ENCODE measurements at places on chromosomes 3 and 15.

DNA sequence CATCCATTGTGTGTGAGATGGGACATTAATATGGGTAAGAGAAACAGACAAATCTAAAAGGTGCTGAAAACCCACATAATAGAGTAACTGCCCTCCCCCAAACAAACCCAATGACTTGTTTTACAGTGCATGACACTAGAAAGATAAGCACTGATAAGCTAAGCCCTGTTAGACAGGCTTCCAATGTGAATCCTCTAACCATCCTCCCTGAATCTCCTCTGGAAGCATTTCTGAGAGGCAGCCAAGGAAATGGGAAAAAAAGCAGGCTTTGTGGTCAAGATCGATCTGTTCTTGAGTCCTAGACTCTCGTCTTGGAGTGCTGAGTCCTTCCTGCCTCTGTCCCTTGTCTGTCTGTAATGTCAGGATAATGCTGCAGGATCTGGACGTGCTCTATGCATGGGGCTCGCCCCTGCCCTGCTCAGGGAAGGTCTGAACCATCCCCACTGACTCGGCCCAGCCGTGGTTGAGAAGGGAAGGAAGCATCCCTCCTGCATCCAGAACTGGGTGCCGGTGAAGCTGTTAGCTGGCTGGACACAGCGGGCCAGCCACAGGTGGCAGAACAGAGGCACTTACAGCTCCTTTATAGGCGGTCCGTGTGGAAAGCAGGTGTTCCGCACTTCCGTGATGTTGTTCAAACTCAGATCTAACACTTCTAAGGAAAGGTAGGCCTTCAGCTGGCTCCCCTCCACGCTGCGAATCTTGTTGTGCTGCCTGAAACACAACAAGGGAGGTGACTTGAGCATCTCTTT lies 84.1 kb downstream of the LRIG1 start:
- no peak for DNase-seq

- DNase-seq = no peak
Measured at GRCh38 chr15:71559616-71560015, 250.7 kb upstream of the NR2E3 start.

DNA sequence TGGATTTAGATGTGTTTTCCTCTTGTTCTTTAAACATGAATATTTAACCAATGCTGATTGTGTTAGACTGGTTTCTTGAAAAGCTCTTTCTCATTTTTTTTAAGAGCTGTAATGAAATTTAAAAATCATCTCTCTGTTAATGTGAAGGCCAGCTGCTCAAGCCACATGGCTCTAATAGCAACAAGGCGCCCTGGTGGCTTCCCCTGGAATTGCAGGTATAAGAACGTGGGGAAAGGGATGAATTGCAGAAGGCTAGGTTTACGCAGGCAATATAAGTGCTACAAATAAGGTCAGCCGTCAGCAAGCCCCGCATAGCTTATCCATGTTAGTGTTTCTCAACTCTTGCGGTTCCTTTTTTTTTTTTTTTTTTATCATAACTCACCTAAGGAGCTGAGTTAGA lies 108.5 kb downstream of the SAMMSON start:
- DNase-seq = peak; percentile 12

DNA sequence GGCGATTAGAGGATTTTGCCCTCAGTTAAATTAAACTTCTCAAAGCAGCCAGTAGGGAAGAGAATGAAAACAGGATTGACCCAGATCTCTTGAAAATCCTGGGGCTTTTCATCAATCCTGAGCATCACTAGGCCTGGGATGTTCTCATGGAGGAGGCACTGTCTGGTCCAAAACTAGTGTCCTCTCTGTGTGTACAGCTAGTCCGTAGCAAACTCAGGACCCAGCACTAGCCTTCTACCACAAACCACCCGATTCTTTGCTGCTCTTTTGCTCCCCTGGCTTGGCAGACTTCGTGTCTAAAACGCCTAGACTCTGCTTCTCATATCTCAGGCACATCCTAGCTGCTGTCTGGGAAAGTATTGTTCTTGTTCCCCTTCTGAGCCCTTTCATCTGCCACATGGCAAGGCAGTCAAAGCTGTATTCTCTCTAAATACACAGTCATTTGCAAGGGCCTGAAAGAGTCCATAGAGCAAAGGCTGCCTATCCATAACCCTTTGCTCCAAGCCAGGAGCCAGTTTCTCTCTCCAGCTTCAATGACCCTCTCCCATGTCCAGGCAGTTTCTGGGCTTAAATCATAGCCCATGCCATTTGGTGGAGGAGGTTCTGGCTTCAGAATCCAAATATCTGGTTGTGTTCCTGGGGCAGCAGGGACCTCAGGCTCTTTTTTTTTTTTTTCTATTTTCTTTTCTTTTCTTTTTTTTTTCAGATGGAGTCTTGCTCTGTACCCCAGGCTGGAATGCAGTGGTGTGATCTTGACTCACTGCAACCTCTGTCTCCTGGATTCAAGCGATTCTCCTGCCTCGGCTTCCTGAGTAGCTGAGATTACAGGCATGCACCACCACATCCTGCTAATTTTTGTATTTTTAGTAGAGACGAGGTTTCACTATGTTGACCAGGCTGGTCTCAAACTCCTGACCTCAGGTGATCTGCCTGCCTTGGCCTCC lies 52.4 kb downstream of the CDC25A start:
- no peak for DNase-seq

DNA sequence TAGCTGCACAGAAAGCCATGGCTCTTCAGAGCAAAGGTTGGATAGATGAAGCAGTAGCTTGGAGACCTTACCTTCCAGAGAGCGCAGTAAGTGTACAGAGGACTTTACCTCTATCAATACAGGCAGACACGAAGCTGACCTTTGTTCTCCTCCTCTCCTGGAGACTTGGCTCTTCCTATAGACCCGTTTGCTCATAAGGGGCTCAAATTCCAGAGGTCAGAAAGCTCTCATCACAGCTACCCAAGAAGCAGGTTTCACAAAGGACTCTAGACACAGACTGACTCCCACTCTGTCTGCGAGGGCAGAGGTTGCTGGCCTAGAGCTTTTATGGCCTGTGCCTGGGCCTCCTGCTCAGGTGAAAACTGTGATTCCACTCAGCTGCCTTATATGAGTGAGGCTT lies 35.4 kb upstream of the TOPAZ1 start:
- DNase-seq = no peak

DNA sequence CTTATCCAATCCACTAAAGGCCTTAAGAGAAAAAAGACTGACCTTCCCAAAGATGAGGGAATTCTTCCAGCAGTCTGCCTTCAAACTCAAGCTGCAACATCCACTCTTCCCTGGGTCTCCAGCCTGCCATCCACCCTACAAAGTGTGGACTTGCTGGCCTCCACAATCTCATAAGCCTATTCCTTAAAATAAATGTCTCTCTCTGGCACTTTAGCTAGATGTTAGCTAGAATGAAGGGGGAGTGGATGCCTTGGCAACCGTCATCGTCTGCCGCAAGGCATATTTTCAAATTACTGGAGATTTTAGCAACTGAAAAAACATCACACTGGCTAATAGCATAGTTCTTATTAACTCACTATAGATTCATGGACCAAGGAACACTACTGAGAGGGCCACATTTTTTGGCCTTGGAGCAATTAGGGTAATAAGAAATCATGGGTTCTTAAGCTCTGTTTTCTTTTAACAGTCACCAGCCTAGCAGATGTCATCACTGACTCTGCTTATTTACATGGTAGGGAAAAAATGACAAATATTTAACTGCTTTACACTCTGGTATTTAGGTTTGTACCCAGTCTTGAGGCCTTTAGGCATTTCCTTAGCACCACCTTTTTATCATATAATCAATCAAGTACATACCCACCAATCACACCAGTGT lies 245.3 kb downstream of the MYRIP start:
- no peak for DNase-seq

DNA sequence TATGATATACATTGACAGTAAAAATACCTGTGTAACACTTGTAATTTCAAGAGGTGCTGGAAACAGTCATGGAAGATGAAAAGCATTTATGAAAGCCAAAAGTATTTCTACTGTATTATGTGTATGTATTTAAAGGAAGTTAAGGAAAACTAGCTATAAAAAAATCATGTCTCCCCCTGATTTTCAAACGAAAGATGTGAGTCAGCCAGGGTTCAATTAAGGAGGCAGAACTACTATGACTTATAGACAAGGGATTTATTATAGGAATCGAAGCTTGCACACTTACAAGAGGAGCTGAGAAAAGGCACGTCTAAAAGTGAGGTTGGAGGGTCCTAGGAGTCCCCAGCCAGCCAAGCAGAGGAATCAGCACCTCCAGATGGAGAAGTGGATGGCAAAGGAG lies 119.4 kb downstream of the SUCLG2 start:
- no peak for DNase-seq

DNA sequence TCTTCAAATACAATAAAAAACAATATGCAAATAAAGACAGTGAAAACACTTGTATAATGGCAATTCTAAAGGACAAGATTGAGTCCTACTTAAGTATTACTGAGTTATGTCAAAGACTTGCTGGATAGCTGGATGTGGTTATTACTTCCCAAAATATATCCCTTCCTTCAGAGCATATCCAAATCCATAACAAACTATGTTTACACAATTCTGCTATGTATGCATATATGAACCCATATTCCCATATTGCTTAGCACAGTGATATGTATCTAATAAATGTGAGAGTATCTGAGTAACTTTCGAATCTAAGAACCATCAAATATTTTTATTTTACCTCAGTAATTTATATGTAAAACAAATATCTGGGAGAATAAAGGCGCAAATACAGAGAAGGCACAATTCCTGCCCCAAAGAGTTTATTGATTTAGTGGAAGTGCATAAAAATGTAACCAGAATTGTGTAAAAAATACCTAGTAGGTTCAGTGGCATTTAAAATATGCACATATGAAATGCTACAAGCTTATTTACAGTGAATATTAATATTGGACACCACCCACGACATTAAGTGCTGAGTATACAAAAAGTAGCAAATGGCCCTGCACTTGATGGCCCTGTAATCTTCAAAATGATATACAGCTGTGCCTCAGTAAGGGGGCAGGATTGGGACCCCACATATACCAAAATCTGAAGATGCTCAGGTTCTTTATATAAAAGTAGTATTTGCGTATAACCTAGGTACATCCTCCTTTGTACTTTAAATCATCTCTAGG lies 37.1 kb downstream of the TMEM212 start:
- DNase-seq = no peak

GRCh38 chr15:81418891-81419290 lies 44.9 kb upstream of the TMC3 start:
- DNase-seq = no peak

GRCh38 chr15:43277231-43277823 lies 10.6 kb upstream of the TGM5 start:
- no peak for DNase-seq

GRCh38 chr15:62549345-62549970 lies 384.4 kb upstream of the C2CD4B start:
- peak; percentile 15 for DNase-seq

GRCh38 chr3:131048030-131048429 lies 21.4 kb downstream of the NEK11 start:
- no peak for DNase-seq

GRCh38 chr3:155747286-155747945 lies 2.5 kb upstream of the PLCH1 start:
- DNase-seq = no peak

GRCh38 chr15:30877070-30877469 lies 26.6 kb upstream of the FAN1 start:
- no peak for DNase-seq

DNA sequence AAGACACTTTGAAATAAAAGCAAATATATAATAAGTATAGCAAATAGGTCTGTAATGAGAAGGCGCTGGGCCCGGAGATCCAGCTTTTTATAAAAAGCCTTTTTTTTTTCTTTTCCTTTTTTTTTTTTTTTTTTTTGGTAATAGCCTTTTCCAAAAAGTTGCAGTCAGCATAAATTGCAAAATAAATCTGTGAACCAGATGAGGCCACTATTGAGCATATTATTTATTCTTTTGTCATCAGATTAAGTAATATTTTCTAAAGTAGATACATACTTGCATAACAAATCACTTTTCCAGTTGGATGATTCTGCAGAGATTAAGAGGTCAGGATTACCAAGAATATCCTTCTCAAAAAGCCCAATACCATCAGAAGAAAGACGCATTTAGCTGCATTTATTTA lies 24.9 kb downstream of the FMN1 start:
- DNase-seq = no peak

GRCh38 chr3:48546203-48546829 lies 10.3 kb downstream of the PFKFB4 start:
- DNase-seq = no peak

DNA sequence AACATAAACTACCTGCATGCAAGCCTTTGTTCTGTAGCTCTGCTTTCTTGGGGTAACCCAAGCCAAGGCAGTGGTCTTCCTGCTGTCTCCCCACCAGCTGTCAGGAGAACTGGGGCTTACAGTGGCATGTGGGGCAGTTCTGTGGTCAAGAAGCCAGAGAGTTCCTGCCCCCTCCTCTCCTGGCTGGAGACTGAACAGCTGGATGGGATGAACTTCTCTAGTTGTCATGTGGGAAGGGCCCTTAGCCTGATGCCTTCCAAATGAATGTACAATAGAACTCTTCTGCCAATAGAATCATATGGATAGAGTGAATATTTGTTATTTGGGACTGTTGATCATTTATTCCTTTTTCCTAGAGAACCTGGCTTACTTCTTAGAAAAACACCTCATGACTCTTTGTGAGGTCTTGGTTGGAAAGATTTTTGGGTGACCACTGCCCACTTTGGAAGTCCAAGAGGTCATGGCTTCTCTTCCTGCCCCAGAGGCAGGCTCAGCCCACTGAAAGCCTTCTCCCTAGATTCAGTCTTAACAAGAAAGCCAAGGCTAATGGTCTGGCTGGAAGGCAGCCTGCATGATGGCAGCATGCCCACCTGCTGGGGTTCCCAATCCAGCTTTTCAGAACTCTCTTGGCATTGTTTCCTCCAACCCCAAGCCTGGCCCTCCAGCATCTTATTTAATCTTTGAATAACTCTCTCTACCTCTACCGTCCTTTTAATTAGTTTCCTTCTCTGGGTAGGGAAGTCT lies 462.9 kb upstream of the PROK2 start:
- no peak for DNase-seq

- DNase-seq = peak; percentile 33
Measured at GRCh38 chr3:62051506-62051905, 321.8 kb downstream of the FEZF2 start.

GRCh38 chr3:48600711-48601621 lies 5.8 kb upstream of the COL7A1 start:
- DNase-seq = no peak

GRCh38 chr3:56702490-56703315 lies 19.6 kb upstream of the TASOR start:
- peak; percentile 74 for DNase-seq

DNA sequence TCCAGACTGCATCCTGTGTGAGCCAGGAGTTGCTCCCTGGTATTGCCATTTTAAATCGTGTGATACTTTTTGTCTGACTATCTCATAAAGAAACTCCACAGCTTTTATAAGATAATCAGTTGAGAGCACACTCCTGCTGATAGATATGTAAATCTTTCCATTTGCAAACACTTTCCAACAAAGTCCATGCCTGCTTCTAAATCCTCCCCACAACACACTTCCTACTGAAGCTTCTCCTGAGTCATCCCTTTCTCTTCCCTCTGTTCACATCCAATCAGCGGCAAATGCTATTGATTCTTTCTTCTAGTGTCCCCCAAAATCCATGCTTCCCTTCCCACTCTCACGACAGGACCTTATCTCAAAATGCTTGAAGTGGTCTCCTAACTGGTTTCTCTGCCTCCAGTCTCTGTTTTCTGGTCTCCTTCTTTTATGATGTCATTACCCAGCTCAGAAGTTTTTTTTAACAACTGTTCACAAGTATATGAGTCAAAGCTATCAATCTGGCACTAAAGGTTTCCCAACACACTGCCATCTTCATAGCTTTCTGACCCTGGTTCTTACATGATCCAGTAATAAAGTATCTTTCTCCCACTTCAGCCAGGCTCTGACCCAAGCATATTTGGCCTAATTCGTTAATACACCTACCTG lies 4.5 kb upstream of the WWTR1 start:
- no peak for DNase-seq

Measured in kidney capillary endothelial cell (primary cell).